Caco-2 (cell line): ENCODE measurements at places on chromosomes 5 and 9.

DNA sequence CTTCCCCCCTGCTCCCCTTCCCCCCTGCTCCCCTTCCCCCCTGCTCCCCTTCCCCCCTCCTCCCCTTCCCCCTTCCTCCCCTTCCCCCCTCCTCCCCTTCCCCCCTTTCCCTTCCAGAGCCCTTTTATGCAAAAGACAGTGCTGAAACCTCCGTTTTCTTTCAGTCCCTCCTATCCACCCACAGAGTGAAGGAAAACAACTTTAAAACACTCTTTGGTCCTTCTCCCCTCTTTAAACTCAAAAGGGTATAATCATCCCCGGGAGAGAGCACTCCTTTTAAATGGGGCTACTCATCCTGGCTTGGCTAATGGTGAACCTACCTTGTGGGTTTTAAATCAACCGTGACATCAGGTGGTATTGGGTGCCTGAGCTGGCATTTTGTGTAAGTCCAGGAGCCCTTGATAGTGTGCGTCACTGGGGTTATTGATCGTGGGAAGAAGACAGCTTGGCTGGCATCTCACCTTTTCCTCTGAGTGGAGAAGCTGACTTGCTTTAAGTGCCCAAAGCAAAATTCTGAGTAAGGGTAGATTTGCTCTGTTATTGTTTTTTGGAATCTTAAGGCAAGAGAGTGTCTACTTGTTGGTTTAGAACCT, 2.7 kb downstream of the LARP1 start:
- DNase-seq = no peak

- peak; percentile 68 for DNase-seq
Observed at GRCh38 chr9:130450344-130451003, 5.7 kb downstream of the ASS1 start.

DNA sequence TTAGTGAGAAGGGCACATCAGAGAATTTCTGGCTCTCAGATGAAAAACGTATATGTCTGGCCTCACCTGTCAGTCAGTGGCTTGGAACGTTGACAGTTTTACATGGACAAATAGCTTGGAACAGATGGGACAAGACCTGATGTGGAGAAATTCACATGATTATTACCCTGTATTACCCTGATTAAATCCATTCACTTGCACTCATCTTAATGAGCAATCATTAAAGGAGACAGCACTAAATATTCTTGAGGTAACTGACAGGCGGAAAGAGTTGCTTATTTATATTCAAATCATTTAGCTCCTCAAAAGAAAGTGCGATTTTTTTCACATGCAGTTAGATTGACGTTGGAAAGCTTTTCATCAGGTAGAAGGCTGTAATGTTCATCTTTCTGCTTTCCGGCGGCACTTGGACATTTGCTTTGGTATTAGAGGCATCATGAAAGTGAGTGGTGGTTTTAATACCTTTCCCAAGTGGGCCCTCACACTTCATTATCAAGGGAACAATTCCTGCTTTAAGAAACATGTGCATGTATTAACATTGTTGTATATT, 11.7 kb upstream of the TAS2R1 start:
- no peak for DNase-seq

GRCh38 chr5:14937254-14937653, 65.7 kb upstream of the ANKH start:
- no peak for DNase-seq

- DNase-seq = no peak
Observed at GRCh38 chr5:125057912-125058826, 311.7 kb upstream of the ZNF608 start.

- DNase-seq = no peak
Observed at GRCh38 chr9:70405808-70406433, 8.5 kb downstream of the KLF9 start.

- no peak for DNase-seq
Observed at GRCh38 chr5:110256298-110256697, 470.2 kb downstream of the TMEM232 start.

DNA sequence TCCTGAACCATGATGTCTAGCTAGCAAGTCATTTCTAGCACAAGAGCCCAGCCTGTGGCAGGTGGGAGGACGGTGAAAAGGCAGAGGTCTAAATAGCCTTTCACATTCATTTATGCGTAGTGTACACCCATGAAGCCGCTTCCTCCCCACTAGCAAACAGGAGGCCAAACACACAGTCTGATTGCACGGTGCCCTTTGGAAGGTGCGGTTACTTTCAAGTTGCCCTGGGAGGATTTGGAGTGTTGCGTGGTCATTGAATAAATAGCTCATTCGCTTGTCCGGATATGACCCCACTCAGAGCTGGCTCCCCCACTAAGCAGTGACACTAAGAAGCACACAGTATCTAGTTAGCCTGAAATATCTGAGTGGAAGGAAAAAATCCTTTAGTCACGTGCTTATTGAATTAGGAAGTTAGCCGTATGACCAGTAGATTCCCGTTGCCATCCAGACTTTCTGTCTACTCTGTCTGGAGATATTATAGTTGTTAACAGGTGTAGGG, 664 bp upstream of the ARSB start:
- peak; percentile 67 for DNase-seq

GRCh38 chr9:18747595-18747994, 273.6 kb downstream of the ADAMTSL1 start:
- no peak for DNase-seq

DNA sequence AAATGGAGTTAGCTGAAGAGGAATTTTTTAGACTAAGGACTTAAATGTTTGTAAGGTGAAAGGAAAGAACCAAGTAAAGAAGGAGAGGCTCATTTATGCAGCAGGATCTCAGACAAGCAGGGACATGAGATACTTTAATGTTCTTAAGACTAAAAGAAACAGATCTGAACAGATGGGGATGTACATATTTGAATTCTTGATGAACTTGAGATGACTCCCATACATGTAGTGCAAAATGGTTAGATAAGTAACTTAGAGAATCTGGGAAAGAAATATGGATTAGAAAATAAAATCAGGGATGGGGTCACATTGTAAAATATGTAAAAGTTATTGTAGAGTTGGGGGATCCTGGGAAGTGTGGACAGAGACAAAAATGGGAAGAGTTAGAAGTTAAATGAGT, 27.1 kb upstream of the PSAT1 start:
- no peak for DNase-seq

DNA sequence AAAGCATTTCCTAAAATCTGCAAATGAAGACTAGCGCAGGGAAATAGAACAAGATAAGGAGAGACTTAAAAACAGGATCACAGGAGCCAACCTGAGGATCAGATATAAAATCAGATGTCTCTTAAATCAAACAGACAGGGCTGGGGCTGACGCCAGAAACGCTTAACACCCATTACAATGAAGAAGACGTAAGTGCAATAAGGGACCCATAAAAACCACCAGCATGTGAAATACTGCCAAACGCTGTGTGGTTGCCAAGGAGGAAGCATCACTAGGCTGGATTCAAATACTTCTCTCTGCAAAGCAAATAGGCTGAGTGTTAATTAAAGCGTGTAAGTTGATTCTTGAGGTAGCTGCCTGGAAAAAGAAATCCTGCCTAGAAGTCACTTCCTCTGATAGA, 74.4 kb upstream of the ATP10B start:
- DNase-seq = no peak

GRCh38 chr5:126234563-126235195, 188.5 kb upstream of the GRAMD2B start:
- peak; percentile 17 for DNase-seq

DNA sequence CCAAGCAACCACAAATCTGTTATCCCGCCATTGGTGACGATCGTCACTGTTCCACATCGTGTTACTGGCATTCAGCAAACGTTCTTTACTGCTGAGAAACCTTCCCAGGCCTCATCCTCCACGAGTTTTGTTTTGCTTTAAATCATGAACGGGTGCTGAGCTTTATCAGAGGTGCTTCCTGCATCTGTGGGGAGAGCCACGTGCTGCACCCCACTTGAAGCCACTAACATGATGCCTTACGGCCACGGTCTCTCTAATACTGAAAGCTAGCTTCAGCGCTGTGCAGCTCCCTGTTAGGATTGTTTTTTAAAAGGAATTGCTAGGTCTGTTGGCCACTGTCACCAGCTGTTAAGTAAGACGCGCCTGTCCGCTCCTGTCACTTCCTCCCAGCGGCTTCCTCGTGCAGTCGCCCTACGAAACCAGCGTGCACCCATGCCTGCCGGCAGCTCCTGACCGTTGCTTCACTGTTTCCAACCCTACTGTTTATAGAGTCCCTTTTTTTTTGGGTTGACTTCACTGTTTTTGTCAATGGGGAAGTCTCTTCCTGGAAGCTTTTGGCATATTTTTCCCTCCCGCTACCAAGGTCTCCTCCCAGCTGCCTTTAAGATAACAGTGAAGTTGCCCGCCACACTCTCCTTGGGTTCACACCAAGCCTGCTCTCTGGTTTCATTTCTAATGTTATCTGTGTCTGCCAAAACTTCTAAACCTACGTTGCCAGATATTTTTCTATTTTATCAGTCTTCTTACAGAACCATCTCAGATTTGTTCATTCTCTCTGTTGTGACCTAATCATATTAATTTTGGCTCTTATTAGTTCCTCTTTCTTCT, 20.3 kb downstream of the LPCAT1 start:
- DNase-seq = no peak

GRCh38 chr5:2502970-2503594, 248.4 kb downstream of the IRX2 start:
- DNase-seq = no peak

DNA sequence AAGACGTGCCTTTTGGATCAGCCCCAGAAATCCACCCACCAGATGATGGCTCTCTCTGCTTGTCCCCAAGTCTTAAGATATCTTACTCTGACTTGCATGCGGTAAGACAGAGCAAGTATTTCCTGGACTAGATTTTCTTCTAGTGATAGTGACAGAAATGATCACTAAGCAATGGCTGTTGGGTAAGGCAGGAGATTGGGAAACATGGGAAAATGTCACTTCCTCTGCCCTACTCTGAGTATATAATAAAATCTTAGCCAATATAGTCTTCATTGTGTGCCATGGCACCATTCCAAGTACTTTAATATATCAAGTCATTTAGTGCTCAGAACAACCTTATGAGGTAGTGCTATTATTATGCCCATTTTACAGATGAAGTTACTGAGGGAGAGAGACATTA, 31.0 kb upstream of the GNA14 start:
- no peak for DNase-seq

DNA sequence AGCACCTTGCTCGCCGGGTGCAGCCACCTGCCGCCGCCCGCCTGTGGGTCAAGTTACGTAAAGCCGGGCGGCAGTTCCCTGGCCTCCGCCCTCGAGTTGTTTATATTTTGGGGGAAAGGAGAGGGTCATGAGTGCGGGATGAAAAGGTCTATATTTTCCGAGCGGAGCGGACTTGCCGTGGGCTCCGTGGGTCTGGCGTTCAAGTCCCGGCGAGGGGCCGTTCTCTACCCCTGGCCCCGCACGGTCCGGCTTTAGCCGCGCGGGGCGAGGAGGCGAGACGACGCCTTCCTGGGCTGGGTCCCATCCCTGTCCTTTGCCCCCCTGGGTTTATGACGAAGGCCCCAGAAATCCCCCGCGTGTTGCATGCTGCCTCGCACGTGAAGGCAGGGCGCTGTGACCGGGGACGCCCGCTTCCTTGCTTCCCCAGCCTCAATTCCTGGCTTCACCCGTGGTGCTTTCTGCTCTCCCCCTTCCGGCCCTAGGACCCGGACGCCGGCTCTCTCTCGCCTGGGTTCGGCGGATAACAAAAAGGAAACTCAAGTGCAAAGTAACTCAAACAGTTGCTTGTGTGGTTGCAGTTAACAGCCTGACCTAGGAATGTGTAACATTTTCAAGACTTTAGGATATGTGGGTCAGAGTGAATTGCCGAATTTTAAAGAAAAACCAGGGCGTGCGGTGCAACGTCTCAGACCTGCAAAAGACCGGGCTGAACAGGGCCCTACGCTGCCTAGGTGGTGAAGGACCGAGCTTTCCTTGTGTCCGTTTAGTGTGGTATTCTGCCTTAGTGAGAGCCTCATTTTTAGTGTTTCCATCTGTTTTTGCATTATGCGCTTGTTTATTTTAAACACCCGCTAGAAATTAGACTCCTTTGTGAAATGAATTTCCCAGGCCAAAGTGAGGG, 810 bp downstream of the VPS13A start:
- DNase-seq = peak; percentile 4

DNA sequence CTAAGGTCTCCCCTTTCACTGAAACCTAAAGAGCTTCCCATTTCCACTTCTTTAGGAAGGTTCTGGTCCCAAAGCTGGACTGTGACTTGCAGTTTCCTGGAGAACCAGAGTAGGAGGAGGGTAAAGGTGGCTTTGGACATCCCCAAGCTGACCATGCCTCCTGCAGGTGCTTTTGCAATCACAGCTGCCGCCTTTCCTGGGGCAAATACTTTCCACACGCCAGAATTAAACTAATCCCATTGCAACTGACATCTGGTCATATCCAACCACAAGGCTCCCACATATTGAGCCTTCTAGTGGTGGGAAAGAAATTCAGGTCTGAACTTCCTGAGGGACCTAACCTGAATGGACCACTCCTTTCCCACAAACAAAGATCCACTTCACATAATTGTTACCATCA, 92.7 kb downstream of the NRG2 start:
- DNase-seq = no peak

GRCh38 chr5:67732471-67732870, 483.1 kb upstream of the PIK3R1 start:
- DNase-seq = no peak

GRCh38 chr5:137754961-137755762, 999 bp upstream of the HNRNPA0 start:
- DNase-seq = no peak

- DNase-seq = no peak
Observed at GRCh38 chr9:114914139-114914538, 16.3 kb downstream of the TNFSF8 start.

DNA sequence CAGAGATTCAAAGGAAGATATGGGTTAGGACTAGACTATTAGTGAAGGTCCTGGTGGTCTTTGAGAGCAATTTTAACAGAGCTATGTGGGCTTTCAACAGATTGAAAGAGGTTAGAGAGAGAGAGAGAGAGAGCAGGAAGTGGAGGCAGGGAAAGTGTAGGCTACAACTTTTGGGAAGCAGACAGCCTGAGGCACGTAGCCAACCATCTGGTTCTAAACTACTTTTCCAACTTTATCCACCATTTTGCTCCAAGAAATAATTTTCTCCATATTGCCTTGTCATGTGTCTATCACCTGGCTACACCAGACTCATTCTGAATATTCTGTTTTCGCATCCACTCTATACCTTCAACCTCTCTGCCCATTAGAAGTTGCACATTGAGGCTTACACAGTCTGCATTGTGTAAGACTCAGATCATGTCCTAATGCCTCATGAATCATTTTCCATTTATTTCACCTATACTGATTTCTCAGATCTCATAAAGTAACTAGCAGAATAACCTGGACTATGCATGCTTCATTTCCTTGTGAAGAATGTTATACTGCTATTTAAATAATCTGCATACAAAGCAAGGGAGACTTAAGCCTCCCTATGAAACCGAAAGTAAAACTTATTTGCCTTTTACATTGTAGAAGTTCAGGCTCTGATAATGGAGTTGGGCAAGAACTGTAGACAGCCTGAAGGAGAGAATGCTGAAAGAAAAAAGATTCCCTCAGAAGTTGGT, 235.6 kb downstream of the ELAVL2 start:
- no peak for DNase-seq

DNA sequence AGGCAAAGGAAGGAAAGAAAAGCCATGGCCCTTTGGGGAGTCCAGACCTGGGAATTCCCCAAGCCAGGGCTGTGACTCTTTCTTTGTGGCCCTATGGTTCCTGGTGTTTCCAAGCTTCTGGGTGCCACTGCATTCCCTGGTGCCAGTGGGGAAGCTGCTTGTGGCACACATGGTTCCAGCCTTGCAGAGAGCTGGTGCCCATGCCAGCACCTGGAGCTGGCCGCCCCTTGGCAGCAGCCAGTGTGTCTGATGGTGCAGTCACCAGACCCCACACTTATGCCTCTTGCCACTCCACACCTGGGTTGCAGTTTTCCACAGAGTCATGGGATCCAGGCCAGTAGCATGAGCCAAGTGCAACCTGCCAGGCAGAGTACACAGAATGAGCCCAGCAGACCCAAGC, 1495.3 kb upstream of the NUDT12 start:
- DNase-seq = no peak
